ENCODE measurements at places on chromosomes 1 and 21.

DNA sequence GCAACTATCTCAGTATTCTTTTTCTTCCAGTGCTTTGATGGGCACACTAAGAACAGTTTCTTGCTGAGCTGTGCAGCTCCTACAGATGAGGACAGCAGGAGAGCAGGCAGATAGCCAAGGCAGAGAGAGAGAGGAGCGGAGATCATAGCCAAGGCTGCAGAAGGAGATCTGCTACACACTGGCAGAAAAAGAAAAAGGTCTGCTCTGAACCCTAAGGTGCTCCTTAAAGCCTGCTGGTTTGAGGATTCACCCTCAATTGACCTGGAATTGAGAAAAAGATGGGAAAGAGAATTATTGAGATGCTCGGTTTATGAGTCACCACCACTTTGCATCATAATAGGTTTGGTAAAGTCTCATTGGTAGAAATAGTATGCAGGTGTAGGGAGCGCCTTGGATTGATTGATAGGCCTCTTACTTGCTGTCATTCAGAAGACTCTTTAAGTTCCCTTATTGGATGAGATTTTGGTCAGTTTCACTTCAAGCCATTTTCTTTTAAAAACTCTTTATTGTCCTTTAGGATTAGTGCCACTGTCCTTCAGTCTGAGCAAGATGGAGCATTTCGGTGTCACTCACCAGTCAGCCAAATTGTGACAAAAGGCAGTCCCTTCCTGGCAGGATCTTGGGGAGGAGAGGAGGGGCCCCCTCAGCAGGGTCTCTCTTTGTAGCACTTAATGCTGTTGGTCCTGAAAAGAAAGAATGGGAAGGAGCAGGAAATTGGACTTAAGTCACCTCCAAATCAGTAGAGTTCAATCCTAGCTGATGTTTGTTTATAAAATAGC is 685.0 kb downstream of the ADGRL2 start:
- DNase-seq: no peak

- DNase-seq: no peak
Observed at GRCh38 chr1:186532466-186532865, 71.6 kb upstream of the PDC start.

DNA sequence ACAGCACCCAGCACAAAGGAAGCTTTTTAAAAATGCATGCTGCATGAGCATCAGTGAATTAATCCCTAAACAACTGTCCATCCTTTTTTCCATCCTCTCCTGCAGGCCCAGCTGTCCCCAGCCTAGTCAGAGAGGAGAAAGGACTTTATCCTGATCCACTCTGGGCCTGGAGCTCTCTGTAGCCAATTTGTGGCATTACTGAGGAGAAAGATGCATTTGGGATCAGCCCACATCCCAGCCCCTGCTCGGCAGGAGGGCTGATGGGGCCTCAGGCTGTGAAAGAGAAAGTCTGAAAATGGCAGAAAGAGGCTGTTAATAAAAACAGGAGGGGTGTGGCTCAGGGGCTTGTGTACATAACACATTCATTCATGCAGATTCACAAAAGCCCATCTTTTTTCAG is 37.5 kb upstream of the ATP2B4 start:
- DNase-seq: no peak

DNA sequence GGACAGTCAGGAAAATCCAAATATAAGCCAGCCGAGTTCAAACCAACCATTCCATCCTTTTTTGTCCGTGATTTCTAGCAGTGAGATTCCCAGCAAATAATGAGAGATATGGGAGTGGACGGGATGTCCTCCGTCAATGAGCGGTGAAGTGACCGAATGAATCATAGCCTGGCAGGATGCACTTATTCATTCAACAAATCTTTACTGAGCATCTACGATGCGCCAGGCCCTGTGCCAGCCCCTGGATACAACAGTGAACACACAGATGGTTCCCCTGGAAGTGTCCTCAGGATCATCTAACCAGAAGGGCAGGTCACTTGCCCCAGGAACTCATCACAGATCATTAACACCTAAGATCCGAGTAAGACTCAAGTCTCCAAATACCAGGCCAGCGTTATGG is 8.2 kb upstream of the PLEKHA6 start:
- no peak for DNase-seq

GRCh38 chr1:225707824-225708223 is 54.9 kb upstream of the ENAH start:
- no peak for DNase-seq

- no peak for DNase-seq
Observed at GRCh38 chr1:6385488-6386191, 7.9 kb downstream of the ACOT7 start.

GRCh38 chr1:26189751-26190275 is 589 bp upstream of the CATSPER4 start:
- DNase-seq: no peak

- no peak for DNase-seq
Observed at GRCh38 chr1:167520711-167521206, 2.4 kb upstream of the CD247 start.

DNA sequence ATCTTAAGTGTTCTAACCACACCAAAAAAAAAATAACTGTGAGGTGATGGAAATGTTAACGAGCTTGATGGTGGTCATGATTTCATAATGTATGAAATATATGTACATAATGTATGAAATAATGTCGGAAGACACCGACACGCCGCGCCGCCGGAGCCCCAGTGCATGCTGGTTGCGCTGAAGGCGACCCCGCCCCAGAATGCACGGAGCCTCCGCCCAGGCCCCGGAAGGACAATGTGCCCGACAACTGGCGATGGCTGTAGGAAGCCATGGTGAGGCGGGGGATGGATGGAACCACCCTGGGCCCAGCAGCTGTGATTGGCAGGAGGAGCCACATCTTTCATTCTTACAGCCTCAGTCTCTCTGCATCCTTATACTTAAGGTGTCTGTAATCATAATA is 7.4 kb downstream of the OR2T10 start:
- DNase-seq: no peak

DNA sequence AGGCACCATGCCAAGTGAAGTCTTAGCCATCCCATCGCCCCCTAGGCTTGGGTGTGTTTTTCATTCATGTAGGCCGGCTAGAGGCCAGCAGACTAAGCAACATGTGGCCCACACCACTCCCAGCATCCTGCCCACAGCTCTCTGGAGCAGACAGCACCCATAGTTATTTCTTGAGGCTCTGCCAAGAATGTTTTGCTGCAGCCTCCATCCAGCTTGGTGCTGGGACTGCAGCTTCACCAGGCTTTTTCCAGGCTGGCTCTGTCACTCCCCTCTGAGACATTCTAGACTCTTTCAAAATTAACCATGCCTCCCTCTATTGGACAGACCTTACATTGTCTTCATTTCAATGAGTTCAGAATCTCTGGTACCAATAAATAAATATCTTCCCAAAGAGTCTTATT is 104.2 kb downstream of the DUSP10 start:
- no peak for DNase-seq

DNA sequence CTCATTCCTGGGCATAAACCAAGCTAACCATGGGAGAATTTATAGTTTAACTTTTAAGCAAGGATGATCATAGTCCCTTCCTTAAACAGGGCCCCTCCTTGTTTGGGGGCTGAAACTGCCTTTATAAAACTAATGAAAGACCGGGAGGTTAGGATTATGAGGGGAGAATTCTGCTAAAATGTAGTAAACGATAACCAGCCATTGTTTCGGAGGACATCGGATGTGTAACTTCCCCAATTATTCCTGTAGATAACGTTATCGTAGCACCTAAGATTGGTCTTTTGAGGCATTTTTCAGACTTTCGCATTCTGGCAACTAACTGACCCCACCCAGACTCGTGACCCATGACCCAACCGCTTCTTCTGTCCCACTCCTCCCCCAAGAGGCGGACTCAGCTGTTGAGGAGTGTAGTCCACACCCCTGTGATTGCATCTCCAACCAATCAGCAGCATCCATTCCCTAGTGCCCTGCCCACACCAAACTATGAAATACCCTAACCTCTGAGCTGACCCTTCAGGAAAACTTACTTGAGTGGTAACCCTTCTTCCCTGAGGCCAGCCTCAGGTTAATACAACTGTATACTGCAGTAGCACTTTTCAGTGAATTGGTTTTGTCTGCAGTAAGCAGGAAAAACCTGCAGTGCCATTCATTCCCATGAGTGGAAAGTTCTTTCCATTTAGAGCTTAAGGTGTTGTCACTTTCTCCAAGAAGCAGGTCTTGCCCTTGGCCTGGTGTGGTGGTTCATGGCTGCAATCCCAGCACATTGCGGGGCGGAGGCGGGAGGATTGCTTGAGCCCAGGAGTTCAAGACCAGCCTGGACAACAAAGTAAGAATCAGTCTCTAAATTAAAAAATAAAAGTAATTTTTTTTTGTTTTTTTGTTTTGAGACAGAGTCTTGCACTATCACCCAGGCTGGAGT is 823 bp upstream of the SYF2 start:
- peak; percentile 22 for DNase-seq

- no peak for DNase-seq
Observed at GRCh38 chr1:230599926-230600656, 42.2 kb upstream of the COG2 start.

DNA sequence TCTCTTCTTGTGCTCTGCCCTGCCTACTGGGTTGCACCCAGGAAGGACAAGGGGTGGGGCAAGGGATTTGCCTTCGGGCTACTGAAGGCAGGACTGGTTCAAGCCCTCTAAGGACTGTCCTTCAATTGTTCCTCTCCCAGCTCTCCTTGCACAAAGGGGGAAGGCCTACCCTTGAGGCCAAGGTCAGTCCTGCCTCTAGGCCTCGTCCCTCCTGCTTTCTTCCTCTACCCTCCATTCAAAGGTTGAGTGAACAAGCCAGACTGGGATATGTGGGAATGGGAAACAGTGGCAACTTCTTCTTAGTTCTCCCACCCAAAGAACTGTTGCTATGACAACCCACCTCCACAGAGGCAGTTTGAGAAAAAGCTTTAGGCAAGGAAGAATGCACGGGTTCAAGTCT is 2.7 kb downstream of the LURAP1 start:
- no peak for DNase-seq

GRCh38 chr21:38982096-38982495 is 176.4 kb downstream of the ETS2 start:
- no peak for DNase-seq

DNA sequence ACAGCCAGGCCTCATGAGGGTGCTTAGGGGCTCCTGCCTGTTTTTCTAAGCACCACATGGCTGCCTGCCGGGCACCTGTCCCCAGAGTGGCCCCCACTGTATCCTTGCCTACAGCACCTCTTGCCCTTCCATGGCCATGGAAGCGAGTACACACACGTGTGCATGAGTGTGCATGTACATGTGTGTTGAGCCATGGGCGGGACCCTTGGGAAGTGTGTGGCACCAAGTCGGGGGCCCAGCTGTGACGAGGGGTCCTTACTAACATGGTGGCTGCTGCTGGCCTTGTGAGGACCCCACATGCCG is 25.8 kb downstream of the KRTAP10-1 start:
- no peak for DNase-seq

DNA sequence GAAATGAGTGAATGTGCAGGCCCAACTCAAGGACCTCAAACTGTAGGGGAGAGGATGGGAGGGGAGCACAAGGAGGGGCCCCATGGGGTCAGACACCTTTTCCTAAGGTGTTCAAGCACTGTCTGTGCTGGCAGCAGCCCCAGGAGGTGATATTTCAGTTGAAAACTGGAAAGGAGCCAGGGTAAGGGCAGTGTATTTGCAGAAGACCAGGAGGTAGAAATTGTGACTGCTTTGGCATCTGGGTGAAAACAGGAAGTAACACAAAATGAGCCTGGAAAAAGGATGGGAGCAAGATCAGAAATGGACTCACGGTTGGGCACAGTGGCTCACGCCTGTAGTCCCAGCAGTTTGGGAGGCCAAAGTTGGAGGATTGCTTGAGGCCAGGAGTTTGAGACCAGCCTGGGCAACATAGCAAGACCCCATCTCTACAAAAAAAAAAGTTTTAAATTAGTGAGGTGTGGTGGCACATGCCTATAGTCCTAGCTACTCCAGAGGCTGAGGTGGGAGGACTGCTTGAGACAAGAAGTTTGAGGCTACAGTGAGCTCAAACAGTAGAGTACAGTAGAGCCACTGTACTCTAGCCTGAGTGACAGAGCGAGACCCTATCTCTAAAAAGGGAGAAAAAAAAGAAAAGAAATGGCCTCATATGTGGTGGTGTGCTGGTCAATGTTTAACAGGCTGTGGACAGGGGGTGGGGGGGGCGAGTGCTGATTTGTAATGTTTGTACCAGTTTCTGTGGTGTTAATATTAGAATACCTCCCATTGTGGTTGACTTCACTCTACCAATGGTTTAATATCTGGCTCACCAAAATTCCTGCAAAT is 76.2 kb upstream of the ANGPTL1 start:
- no peak for DNase-seq

- DNase-seq: no peak
Observed at GRCh38 chr1:168509875-168510791, 33.7 kb downstream of the XCL2 start.

DNA sequence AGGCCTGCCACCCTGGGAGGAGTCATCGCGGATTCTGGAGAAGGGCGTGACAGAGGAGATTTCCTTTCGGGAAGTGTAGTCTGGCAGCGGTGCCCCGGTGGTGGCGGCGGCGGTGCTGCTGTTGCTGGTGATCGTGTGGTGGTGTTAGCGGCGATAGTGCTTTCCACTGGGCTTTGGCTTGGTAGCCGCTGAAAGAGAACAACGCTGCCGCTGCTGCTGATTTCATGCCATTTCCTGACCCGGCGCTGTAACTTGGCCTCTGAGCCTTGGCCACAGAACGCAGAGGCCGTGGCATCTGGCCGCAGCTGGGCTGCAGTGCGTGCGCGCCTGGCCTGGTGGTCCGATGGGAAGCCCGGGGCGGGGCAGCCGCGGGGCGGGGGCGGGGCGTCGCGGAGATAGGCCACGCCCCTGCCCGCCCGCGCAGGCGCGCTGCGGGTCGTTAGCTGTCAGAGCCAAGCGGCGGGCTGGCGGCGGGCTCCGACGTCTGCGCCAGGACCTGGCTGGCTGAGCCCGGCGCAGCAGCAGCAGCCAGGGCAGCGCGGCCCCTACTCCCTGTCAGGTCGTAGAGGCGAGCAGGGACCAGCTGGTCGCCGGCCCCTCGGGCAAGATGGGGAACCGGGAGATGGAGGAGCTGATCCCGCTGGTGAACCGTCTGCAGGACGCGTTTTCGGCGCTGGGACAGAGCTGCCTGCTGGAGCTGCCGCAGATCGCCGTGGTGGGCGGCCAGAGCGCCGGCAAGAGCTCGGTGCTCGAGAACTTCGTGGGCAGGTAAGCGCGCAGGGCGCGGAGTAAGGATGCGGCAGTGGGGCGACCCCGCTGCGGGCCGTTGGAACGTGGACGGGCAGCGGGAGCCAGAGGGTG is at the start of gene DNM3:
Gene DNM3, plus strand, starts transcription at position 449 of the 861 bp plus-strand sequence. Its CDS starts 159 bp downstream, at position 608.
- peak; percentile 77 for DNase-seq

GRCh38 chr1:17359808-17360207 is 12.2 kb upstream of the PADI6 start:
- no peak for DNase-seq

DNA sequence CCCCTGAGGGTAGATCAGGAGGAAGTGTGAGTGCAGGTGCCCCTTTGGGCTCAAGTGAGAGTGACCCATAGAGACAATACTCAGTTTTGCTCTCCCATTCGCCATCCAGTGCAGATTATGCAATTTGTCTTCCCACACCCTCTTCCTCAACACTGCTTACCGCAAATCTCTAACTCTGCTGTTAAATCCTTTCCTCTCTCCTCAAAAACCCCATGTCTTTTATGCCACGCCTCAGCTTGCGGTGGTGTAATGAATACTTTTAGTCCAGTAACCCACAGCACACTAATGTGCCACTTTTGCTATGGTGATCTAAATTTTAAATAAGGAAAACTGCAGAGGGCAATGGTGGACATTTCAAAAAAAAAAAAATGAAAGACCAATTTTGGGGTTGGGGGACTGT is 57.7 kb downstream of the PRRX1 start:
- DNase-seq: no peak

- no peak for DNase-seq
Observed at GRCh38 chr1:77899647-77900320, 11.4 kb downstream of the NEXN start.

GRCh38 chr21:40194185-40194980 is 327.1 kb downstream of the PCP4 start:
- DNase-seq: no peak
